ENCODE measurements at places on chromosomes 13 and 19.

- no peak for DNase-seq
These were observed 63.9 kb downstream of the GPC6 start for GRCh38 chr13:93290503-93290902.

- DNase-seq, result no peak
These were observed 4.4 kb downstream of the GAS6 start for GRCh38 chr13:113859311-113860050.

DNA sequence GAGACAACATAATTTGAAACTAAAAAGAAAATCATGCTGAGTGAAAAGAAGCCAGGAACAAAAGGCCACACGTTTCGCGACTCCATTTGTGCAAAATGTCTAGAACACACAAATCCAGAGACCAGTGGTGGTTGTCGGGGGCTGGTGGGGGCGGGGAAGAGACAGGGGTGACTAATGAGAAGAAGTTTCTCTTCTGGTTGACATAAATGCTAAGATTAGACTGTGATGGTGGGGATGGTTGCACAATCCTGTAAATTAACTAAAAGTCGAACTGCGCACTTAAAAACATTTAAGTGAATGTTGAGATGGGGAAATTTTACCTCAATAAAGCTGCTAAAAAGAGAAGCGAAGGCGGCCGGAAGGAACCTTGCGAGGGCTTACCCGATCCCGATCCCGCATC is 7.1 kb downstream of the AKAP8 start:
- DNase-seq, result no peak

DNA sequence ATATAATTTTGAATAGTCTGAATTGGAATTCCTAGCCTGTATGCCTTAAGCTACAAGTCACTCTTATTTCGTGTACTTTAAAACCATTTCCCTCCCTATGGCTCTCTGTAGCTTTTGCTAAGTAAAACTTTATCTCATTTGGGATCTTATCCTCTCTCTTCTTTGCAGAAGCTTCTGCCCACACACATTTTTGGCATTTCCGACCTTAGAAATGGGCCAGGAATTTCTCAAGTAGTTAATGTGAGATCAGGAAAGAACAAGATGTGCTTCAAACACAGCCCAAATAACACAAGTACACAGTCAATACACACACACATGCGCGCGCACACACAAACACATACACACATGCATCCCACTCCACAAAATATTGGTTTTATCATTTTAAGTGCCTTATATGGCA is 931.0 kb upstream of the MIR17HG start:
- DNase-seq, result no peak

DNA sequence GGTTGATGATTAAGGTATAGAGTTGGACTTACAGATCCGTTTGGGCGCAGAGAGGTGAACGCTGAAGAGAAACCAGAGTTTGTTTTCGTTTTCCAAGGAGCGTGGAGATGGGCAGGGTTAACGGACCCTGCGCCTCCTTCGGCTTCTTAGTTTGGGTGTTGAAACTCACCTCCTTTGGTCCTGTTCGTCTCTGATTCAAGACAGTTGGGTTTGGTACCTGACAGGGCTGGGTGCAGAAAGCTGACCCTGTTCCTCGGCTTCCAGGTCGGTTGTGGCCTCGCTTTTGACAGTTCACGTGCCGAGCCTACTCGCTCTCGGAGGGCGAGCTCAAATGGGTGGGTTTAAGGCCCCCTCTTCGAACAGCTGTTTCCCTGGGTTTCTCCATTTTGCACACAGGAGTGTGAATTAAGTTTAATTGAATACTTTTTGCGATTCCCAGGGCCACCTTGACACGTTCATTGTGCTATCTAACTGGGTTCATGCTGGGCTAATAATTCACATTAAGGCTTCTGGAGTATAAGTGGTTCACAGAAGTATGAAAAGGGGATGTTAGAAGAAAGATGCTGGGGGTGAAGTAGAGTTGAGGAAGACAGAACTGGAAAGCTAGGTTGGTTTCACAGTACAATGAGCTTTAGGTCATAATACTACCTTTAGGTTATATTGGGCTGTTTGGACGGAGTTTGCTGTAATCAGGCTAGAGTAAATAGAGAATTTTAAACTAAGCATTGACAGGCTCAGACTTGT is 638 bp downstream of the USPL1 start:
- no peak for DNase-seq

DNA sequence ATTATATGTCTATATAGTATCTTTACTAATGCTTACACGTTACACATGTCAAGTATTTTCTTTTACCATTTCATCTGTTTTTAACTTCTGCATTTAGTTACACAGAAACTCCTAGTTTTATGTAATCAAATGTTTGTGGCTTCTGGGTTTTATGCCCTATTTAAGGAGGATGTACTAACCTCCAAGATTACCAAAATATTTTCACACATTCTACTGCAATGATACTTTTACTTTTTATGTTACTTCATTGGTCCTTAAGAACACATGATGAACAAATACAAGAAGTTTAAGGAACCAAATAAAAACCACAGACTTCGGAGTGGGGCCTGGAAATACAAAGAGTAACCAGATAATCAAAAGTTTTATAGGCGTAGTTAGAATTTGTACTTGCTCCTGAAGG is 37.2 kb downstream of the ZC3H13 start:
- DNase-seq, result no peak

DNA sequence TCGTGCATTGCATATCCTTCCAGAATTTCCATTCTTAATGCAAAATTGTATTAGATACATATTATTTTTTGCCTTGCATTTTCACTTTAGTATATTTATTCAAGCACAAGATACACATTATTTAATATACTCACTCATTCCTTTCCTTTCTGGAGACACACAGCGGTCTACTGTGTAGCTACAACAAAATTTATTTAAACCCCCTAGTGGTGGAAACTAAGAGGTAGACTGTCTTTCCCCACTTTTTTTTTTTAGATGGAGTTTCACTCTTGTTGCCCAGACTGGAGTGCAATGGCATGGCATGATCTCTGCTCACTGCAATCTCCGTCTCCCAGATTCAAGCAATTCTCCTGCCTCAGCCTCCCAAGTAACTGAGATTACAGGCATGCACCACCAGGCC is 2040.3 kb upstream of the PCDH20 start:
- no peak for DNase-seq

DNA sequence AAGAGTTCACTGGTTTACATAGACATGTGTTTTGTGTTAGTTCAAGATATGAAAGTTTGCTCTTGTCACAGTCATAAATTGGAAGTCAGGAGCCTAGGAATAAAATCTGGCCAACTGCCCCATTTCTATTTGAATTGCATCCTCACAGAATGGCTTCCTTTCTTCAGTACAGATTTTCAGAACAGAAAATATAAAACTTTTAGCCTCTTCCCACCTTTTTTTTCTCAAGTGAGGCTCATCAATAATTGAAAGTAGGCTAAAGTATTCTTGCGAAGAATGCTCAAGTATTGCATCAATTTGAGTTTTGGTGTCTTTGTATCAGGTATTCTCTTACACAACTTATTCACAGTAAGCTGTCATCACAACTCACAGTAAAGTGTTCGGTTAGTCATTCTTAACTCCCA is 802.7 kb downstream of the PCDH9 start:
- no peak for DNase-seq

GRCh38 chr13:51874651-51875050 is 12.9 kb downstream of the CCDC70 start:
- no peak for DNase-seq

GRCh38 chr13:36531746-36532486 is 99.6 kb downstream of the CCNA1 start:
- DNase-seq, result peak; percentile 76

DNA sequence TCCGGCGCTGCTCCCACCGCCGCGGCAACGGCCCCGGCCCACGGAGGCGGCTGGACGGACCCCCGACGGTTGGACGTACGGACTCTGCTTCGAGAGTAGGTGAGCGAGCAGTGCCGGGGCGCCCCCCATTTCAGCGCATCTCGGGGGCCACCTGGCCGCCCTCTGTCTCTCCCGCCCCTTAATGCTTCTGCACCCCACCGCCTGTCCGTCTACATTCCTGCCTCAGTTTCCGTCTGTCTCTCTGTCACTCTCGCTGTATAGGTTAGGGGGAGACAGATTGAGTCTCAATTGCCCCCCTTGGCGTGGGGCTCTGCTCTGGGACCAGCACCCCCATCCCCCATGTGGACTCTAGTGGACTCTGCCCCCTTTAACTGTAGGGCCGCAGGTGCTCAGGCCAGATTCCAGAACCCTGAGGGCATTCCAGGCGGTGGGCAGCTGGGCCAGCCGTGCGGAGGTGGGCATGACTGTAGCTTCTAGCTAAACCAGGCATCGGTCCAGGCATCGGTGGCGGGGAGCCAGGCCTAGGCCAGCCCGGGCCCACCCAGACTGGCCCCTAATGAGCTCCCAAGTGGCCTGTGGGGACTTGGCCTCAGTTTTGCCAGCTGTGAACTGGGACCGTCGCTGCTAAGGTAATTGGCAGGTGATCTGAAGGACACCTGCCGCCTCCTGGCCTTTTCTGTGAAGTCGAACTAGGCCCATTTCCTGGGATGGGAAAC is 373 bp downstream of the TNFAIP8L1 start:
- no peak for DNase-seq

- DNase-seq, result peak; percentile 36
These were observed 70.6 kb downstream of the HSPH1 start for GRCh38 chr13:31090961-31091624.

GRCh38 chr19:17944301-17944700 is 11.5 kb downstream of the CCDC124 start:
- DNase-seq, result no peak

- DNase-seq, result no peak
These were observed 52.2 kb downstream of the RFC3 start for GRCh38 chr13:33870046-33870668.

GRCh38 chr13:110575322-110576069 is 14.0 kb upstream of the RAB20 start:
- no peak for DNase-seq

DNA sequence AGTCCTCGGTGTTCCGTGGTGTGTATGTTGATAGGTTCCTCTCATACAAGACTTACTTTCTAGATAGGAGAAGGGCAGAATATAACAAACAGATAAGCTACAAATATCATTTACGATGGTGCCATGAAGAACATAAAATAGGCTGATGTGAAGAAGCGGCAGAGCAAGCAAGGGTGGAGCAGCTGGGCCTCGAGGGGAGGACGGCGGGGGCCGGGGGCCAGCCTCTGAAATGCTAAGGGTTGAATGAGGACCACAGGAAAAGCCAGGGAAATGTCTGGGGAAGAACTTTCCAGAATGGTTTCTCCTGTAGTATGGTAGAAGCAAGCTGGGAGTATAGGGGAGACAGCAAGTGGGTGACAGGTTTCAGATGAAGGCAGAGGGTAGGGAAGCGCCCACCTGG is 529.5 kb downstream of the LIG4 start:
- no peak for DNase-seq

Data from pulmonary artery endothelial cell (primary cell).